ENCODE measurements at places on chromosomes 4 and X.

GRCh38 chr4:128337863-128338262, 50.2 kb upstream of the PGRMC2 start:
- DNase-seq, result no peak

GRCh38 chrX:45747905-45748304, 547.2 kb upstream of the DIPK2B start:
- DNase-seq, result no peak

DNA sequence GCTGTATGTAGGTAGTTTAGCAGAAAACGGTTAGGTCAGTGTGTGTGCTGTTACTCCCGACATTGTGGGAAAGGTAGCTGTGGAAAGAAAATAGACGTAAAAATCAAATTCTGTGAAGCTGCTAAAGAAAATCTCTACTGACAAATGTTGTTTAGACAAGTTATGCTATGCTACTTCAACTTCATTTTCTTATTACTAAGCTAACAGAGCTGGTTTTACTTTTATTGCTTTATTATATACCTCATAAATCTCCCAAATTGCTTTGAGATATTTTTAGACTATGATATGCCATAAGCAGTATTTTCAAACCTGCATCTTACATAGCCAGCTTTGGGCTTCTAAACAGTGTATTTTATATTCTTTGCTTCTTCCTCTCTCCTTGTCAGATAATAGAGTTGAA, 108.2 kb upstream of the PACRGL start:
- DNase-seq, result no peak

GRCh38 chrX:104854790-104855340, 288.9 kb downstream of the IL1RAPL2 start:
- DNase-seq, result no peak

DNA sequence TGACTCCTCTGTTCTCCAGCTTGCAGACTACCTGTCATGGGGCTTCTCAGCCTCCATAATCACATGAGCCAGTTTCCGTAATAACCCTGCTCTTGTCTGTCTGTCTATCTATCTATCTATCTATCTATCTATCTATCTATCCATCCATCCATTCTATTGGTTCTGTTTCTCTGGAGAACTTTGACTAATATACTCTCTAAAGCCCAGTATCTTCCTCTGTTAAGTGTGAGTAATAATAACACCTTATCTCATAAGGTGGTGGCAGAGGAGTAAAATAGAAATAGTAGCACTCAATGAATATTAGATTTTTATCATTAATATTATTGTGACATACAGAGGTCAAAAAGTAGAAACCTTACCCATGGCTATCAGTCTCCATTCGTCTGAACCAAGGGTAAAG, 177.9 kb upstream of the PGRMC2 start:
- DNase-seq, result no peak
